ENCODE measurements at places on chromosomes 12 and 14.

- DNase-seq = no peak
Observed at GRCh38 chr14:94372021-94372605, 16.3 kb downstream of the SERPINA1 start.

DNA sequence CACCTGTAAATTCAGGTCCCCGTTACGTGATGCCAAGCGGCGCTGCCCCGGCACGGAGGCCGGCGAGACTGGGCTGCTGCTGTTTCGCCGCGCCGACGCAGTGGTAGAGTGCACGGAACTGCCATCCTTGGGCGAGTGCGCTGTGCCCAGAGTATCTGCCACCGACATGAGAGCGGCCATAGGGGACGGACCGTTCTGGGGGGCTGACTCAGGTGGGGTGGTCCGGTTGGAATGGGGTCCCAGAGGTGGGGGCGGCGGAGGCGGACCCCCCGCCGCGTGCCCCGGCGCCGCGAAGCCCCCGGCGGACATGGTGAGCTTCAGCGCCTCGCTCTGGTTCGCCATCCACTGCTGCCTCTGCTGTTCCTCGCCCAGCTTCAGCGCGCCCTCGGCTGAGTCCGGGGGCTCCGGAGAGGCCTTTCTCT, 2.8 kb downstream of the IRF2BPL start:
- DNase-seq = no peak

GRCh38 chr12:122942637-122943036, 23.6 kb downstream of the ABCB9 start:
- DNase-seq = no peak

DNA sequence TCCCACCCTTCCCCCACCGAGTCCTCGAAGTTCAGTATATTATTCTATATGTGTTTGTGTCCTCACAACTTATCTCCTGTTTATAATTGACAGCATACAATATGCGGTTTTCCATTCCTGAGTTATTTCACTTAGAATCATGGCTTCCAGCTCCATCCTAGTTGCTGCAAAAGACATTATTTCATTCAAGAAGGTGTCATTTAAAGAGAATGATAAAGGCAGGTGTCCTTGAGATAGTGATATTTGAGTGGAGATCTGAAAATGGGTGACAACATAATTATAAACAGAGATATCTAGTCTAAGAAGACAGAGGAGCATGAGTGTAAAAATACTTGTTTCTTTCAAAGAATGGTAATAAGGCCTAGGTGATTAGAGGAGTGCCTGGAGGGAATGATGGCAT, 876.8 kb downstream of the SLC6A15 start:
- no peak for DNase-seq
